ENCODE measurements at places on chromosomes 2 and 18. TPM values are rescaled to one million over a fixed set of nuclear protein-coding genes. Genes with fewer than 3 reads are reported as not detected.

Gene TMEM182
- not detected for total RNA-seq

Gene GREB1
- total RNA-seq = 5.9 TPM

Gene ABCB11
- total RNA-seq = not detected

Gene EFR3B
- total RNA-seq = 0.32 TPM

Gene TANC1
- total RNA-seq = 45.4 TPM

Gene NTSR2
- total RNA-seq = not detected

Gene TP53I3
- total RNA-seq = 1.6 TPM

Gene KLHL14
- not detected for total RNA-seq

Gene UGT1A8
- not detected for total RNA-seq

Gene L3MBTL4
- not detected for total RNA-seq

Gene CD8B2
- total RNA-seq = not detected

Gene PLGLB1
- total RNA-seq = not detected

Gene FABP1
- not detected for total RNA-seq

Gene GPBAR1
- not detected for total RNA-seq

Gene PLCL1
- total RNA-seq = 14.3 TPM

Gene TUBA3E
- not detected for total RNA-seq

Gene GDF7
- total RNA-seq = 11.6 TPM

Gene FAM110C
- 0.43 TPM for total RNA-seq

Gene ACTG2
- total RNA-seq = 134 TPM

Gene GPR39
- total RNA-seq = 0.64 TPM

Gene PRSS56
- total RNA-seq = not detected

Gene CXCR1
- not detected for total RNA-seq

Gene WIPF1
- total RNA-seq = 26.1 TPM

Gene RESP18
- total RNA-seq = not detected

Gene CD207
- not detected for total RNA-seq

Gene DLGAP1
- total RNA-seq = 2.0 TPM

Gene GPR75
- 0.21 TPM for total RNA-seq

Gene PCARE
- not detected for total RNA-seq
